Lower lobe of right lung (tissue), 2 donors: ENCODE measurements at places on chromosomes 7 and 10.

- no peaks in the 10 kb centered on the region for H3K27me3 ChIP-seq
- DNase-seq: no peak
- no peak overlapping the region for H3K27ac ChIP-seq
- no peak overlapping the region for H3K4me3 ChIP-seq
- H3K36me3 ChIP-seq: no peaks in the 10 kb centered on the region
- H3K4me1 ChIP-seq: no peaks in the 10 kb centered on the region
Observed at GRCh38 chr10:4359003-4359402, 467.0 kb upstream of the AKR1E2 start.

GRCh38 chr10:117399341-117400196 lies 24.3 kb upstream of the PDZD8 start:
- no peaks in the 10 kb centered on the region for H3K27me3 ChIP-seq
- H3K4me3 ChIP-seq: no peak overlapping the region
- H3K27ac ChIP-seq: no peak overlapping the region
- H3K4me1 ChIP-seq: no peaks in the 10 kb centered on the region

DNA sequence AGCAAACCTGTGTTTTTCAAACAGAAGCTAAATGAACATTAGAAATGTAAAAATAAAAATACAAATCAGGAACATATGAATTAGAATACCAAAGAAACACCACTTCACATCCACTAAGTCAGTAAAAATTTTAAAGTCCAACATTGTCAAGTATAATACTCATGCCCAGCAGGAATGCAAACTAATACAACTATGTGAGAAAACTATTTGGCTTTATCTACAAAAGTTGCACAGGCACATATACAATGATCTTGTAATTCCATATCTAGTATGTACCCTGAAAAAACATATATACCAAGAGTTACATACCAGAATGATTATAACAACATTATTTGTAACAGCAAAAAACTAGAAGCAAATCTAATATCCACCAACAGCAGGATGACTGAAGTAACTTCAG lies 91.1 kb downstream of the RNF32 start:
- no peaks in the 10 kb centered on the region for H3K4me1 ChIP-seq
- no peak overlapping the region for H3K27ac ChIP-seq
- peaks cover 3% of the 10 kb centered on the region for H3K36me3 ChIP-seq
- no peak overlapping the region for H3K4me3 ChIP-seq
- no peak for DNase-seq

- H3K4me1 ChIP-seq: peaks cover 4% of the 10 kb centered on the region
- no peak overlapping the region for H3K4me3 ChIP-seq
- H3K27me3 ChIP-seq: no peaks in the 10 kb centered on the region
Observed at GRCh38 chr10:128338951-128339350, 212.7 kb upstream of the MKI67 start.

- H3K27me3 ChIP-seq: no peaks in the 10 kb centered on the region
- peaks cover 11% of the 10 kb centered on the region for H3K4me1 ChIP-seq
- no peaks in the 10 kb centered on the region for H3K36me3 ChIP-seq
- H3K4me3 ChIP-seq: no peak overlapping the region
Observed at GRCh38 chr7:94698275-94698674, 42.3 kb upstream of the SGCE start.

DNA sequence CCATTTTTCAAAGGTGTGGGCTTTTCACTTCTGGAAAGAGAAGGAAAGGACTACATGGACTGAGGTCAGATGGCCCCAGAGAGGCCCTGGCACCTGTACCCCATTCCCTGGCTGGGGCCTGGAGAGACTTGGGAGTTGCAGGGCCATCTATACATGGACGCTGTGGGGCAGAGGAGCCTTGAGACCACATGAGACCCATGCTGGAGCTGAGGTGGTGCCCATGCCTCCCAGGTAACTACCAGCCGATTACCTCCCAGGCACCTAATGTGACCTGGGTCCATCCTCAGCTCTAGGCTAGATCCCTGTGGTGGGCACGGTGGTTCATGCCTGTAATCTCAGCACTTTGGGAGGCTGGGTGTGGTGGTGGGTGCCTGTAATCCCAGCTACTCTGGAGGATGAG lies 81.3 kb downstream of the GPR26 start:
- H3K27me3 ChIP-seq: no peaks in the 10 kb centered on the region
- no peak overlapping the region for H3K27ac ChIP-seq
- H3K36me3 ChIP-seq: no peaks in the 10 kb centered on the region
- no peak for DNase-seq
- H3K4me3 ChIP-seq: no peak overlapping the region
- no peaks in the 10 kb centered on the region for H3K4me1 ChIP-seq

DNA sequence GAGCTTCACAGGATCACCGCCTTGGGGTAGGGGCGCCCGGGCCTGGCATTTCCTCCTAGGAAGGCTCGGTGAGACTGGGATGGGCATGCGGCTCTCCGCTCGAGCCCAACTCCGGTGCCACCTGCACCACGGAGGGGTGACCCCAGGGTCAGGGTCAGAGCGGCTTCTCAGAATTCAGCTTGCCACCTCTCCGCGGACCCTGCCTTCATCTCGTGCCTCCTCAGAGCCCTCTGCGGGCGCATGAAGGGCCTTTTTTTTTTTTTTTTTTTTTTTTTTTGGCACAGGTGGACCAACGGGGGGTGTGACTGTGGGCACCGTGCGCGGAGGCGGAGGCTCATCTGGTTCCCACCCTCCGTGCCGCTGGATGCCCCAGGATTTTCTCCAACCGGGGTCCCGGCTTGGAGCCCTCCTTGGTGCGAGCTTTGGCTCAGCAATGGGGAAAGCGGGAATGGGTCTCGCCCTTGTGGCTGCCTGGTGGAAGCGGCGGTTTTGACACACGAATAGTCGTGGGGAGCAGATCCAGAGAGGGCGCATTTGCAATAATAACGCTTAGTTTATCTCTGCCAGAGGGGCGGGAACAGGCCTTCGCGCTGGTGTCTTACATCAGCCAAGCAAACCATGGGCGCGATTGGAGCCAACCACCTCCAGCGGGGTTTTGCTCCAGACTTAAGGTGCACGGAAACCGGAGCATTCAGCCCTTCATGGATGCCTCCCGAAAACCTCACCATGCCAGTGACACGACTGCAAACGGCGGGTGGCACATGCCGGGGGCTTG lies 5.0 kb upstream of the TNRC18 start:
- H3K36me3 ChIP-seq: no peaks in the 10 kb centered on the region
- H3K27ac ChIP-seq: peak overlapping the region; percentile 99
- peaks cover 29% of the 10 kb centered on the region for H3K4me1 ChIP-seq
- no peaks in the 10 kb centered on the region for H3K27me3 ChIP-seq
- peak overlapping the region; percentile 96 for H3K4me3 ChIP-seq
- peak; percentile 72 for DNase-seq

GRCh38 chr10:26355241-26355640 lies 82.9 kb upstream of the APBB1IP start:
- H3K36me3 ChIP-seq: no peaks in the 10 kb centered on the region
- DNase-seq: no peak
- no peaks in the 10 kb centered on the region for H3K4me1 ChIP-seq
- no peaks in the 10 kb centered on the region for H3K27me3 ChIP-seq
- no peak overlapping the region for H3K4me3 ChIP-seq
- no peak overlapping the region for H3K27ac ChIP-seq

- no peak overlapping the region for H3K4me3 ChIP-seq
- H3K27me3 ChIP-seq: no peaks in the 10 kb centered on the region
- H3K4me1 ChIP-seq: no peaks in the 10 kb centered on the region
- DNase-seq: no peak
Observed at GRCh38 chr7:40883826-40884225, 749.0 kb downstream of the SUGCT start.

DNA sequence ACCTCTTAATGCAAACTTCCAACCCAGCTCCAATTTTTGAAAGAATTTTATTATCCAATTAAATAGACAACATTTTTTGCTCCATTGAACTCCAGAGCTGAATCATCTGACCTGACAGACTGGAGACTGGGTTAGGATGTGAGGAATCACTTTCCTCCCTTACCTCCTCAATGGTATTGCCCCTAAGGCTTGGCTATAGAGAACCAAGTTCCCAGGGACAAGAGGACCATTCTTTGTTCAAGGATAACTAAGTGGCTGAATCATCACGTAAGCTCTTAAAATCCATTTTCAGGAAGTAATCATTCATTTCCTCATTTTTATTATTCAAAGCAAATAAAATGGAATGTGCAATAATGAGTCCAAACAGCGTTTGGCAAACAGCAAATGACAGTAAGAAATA lies 335.1 kb downstream of the GATA3 start:
- H3K4me3 ChIP-seq: no peak overlapping the region
- no peak overlapping the region for H3K27ac ChIP-seq
- H3K27me3 ChIP-seq: no peaks in the 10 kb centered on the region
- no peak for DNase-seq

GRCh38 chr10:127278001-127278400 lies 81.6 kb upstream of the INSYN2A start:
- no peak for DNase-seq
- peaks cover 3% of the 10 kb centered on the region for H3K36me3 ChIP-seq
- H3K27ac ChIP-seq: no peak overlapping the region

- no peaks in the 10 kb centered on the region for H3K4me1 ChIP-seq
- DNase-seq: no peak
- no peak overlapping the region for H3K27ac ChIP-seq
Observed at GRCh38 chr7:152142976-152143595, 117.6 kb downstream of the GALNT11 start.

DNA sequence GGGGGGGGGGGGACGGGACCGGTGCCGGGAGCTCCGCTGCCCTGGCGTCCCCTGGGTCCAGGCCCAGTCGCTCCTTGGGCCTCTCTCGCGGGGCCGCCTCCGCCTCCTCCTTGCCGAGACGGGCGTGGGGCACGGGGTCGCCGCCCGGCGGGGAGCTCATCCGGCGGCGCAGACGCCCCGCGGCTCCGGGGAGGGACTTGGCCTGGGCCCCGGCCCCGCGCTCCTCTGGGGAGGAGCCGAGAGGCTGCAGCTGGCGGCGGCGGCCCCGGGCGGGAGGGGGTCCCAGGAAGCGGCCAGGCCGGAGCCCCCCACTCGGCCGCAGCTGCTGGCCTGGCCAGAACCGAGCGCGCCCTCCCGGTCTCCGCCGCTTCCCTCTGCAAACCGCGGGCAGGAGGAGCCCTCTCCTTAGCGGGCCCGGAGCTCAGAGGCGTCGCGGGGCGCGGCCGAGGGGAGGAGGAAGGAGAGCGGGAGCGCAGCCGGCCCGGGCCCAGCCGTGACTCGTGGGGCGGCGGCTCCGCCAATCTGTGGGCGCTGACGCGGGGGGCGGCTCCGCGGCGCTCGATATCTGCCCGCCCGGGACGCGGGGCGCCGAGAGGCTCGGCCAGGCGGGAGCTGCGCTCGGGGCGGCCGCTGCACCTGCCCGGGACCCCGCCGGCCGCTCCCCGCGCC lies at the start of gene FAM20C:
FAM20C (plus strand) TSS at position 591 of the 669 bp plus-strand sequence. CDS start 629 bp downstream, outside the sequence.
- H3K4me3 ChIP-seq: peak within 1 kb of the TSS; percentile 70
- peak within 1 kb of the TSS; percentile 87 for H3K27ac ChIP-seq
- H3K36me3 ChIP-seq: peaks cover 21% of the 10 kb centered on the region
- no peaks in the 10 kb centered on the region for H3K27me3 ChIP-seq
- peak; percentile 91 for DNase-seq

- H3K4me3 ChIP-seq: no peak overlapping the region
- H3K27me3 ChIP-seq: no peaks in the 10 kb centered on the region
- H3K36me3 ChIP-seq: no peaks in the 10 kb centered on the region
- H3K27ac ChIP-seq: no peak overlapping the region
- H3K4me1 ChIP-seq: peaks cover 12% of the 10 kb centered on the region
Observed at GRCh38 chr10:102185811-102186527, 33.8 kb downstream of the NOLC1 start.

DNA sequence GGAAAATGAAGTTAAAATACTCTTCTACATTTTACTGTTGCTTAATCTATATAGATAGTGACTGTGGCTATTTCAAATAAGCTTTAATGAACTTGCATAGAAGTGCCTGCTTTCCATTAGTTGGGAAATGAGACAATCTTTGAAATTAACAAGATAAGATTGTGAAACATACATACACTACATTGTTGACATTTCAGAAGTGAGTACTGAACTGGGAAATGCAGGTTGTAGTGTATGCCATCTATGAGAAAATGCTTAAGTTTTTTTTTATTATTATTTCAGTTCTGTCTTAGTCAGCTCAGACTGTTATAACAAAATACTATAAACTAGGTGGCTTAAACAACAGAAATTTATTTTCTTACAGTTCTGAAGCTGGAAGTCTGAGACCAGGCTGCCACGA lies 49.6 kb upstream of the CSTF2T start:
- no peak overlapping the region for H3K4me3 ChIP-seq
- DNase-seq: no peak
- H3K27ac ChIP-seq: no peak overlapping the region
- no peaks in the 10 kb centered on the region for H3K4me1 ChIP-seq
- H3K36me3 ChIP-seq: no peaks in the 10 kb centered on the region

DNA sequence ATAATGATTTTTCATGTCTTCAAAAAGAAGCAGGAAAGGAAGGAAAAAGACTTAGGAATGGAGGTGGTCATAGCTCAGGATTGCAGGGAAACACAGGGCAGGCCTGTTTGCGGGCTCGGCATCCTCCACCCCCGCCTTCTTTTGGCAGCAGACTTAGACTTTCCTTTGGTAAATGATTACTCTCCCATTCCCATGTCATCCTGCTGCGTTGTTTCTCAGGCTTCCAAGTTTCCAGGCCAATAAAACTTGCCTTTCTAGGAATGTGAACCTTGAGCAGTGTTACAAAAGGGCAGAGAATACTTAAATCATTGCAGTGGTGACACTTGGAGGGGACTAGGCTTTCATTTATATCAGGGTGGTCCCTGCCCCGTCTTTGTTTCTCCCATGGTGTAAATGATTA lies 34.0 kb upstream of the DGKB start:
- H3K27ac ChIP-seq: no peak overlapping the region
- H3K27me3 ChIP-seq: no peaks in the 10 kb centered on the region
- DNase-seq: no peak
- H3K36me3 ChIP-seq: no peaks in the 10 kb centered on the region

GRCh38 chr7:105803429-105803736 lies 73.0 kb downstream of the ATXN7L1 start:
- no peak overlapping the region for H3K27ac ChIP-seq
- no peaks in the 10 kb centered on the region for H3K36me3 ChIP-seq
- no peaks in the 10 kb centered on the region for H3K27me3 ChIP-seq
- peaks cover 15% of the 10 kb centered on the region for H3K4me1 ChIP-seq
- DNase-seq: no peak
- no peak overlapping the region for H3K4me3 ChIP-seq

GRCh38 chr7:113071465-113071864 lies 15.2 kb downstream of the GPR85 start:
- H3K27me3 ChIP-seq: no peaks in the 10 kb centered on the region
- DNase-seq: peak; percentile 51
- no peaks in the 10 kb centered on the region for H3K36me3 ChIP-seq
- H3K27ac ChIP-seq: no peak overlapping the region
- no peaks in the 10 kb centered on the region for H3K4me1 ChIP-seq

DNA sequence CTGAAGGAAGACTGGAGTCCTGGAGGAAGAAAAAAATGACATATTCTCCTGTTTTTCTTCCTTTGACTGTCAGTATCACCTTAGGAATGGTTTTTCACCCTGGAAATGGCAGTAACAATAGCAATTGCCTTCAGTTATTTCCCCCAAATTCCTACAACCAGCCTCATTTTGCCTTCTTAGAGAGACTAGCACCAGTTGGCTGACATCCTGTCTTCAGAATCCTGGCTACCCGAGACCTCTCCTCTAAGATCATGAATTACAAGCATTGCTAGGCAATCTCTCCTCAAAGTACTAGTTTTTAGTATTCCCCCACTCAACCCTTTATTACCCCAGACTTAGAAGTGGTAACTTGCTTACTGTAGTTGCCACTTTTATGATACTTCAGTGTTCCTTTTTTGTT lies 53.4 kb downstream of the TAS2R16 start:
- H3K27me3 ChIP-seq: no peaks in the 10 kb centered on the region
- H3K36me3 ChIP-seq: no peaks in the 10 kb centered on the region
- no peak overlapping the region for H3K27ac ChIP-seq
- no peaks in the 10 kb centered on the region for H3K4me1 ChIP-seq
- no peak overlapping the region for H3K4me3 ChIP-seq
- no peak for DNase-seq
